ENCODE measurements at places on chromosomes 1 and 21.
A peak's percentile ranks its signal among the peaks of the same experiment; 100 is the strongest.

- no peak for DNase-seq
Measured at GRCh38 chr1:204278251-204278650, 64.5 kb upstream of the GOLT1A start.

DNA sequence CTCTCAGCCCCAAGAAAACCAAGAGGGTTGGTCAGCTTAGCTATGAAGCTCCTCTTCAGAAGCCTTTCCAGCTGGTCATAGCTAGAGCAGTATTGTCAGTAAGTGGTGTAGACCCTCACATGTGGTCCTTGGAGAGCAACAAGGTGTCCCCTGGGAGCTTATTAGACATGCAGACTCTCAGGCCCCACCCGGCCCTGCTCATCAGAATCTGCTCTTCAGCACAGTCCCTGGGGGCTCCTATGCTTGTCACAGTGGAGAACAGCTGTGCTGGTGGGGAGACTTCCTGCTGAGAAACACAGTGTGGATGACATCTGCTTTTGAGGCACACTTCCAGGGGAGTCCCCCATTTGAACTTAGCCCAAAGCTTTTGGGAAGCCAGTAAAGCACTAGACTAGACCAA lies 21.9 kb upstream of the NEK2 start:
- DNase-seq: no peak

- peak; percentile 60 for DNase-seq
Measured at GRCh38 chr1:183278739-183279591, 92.9 kb downstream of the LAMC2 start.

- DNase-seq: no peak
Measured at GRCh38 chr1:106962591-106962990, 93.9 kb upstream of the PRMT6 start.

DNA sequence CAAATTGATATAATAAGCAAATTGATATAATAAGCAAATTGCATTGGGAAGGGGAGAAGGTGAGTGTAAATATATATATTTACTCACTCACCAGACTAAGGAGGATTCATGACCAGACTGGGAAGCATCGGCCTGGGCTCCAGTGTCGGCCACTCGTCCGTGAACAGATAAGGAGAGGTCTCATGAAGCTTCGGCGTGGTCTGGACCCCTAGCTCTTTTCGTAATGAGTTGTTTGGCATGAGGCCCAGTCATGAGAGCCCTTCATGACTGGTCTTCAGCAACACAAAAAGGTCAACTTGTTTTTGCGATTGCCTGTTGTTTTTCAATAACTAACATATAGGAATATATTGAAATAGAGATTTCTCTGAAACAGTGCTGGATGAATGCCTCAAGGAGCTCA lies 222.9 kb upstream of the KCNK2 start:
- DNase-seq: peak; percentile 14

- DNase-seq: peak; percentile 39
Measured at GRCh38 chr1:89687254-89687653, 54.3 kb downstream of the LRRC8C start.

DNA sequence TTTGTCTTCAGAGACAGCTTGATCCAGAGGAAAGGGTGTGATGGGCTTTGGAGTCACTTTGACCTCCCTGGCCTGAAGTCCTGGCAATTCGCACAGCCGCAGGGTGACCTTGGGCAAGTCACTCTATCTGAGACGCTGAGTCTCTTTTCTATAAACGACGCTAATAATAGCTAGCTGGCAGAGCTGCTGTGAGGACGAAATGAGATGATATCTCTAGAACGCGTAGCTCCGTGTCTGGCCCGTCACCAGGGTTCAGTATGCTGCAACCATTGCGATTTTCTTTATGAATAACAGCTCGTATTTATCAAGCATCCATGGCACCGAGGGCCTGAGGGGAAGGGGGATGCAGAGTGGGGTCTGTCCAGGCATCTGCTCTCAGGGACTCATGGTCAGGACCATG lies 58.7 kb downstream of the IGSF21 start:
- no peak for DNase-seq

- no peak for DNase-seq
Measured at GRCh38 chr1:90593312-90593711, 123.8 kb downstream of the BARHL2 start.

- DNase-seq: no peak
Measured at GRCh38 chr1:230303069-230303468, 123.1 kb downstream of the PGBD5 start.

DNA sequence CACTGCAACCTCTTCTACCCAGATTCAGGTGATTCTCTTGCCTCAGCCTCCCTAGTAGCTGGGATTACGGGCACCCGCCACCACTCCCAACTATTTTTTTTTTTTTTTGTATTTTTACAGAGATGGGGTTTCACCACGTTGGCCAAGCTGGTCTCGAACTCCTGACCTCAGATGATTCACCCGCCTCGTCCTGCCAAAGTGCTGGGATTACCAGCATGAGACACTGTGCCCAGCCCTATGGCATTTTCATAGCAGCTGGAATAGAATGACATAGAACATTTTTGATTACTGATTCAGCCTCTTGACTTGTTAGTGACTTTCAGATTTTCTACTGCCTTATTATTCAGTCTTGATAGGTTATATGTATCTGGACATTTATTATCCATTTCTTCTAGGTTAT lies 1046.2 kb downstream of the AMY1C start:
- peak; percentile 6 for DNase-seq

GRCh38 chr1:87137342-87137739 lies 191.3 kb upstream of the LMO4 start:
- no peak for DNase-seq

DNA sequence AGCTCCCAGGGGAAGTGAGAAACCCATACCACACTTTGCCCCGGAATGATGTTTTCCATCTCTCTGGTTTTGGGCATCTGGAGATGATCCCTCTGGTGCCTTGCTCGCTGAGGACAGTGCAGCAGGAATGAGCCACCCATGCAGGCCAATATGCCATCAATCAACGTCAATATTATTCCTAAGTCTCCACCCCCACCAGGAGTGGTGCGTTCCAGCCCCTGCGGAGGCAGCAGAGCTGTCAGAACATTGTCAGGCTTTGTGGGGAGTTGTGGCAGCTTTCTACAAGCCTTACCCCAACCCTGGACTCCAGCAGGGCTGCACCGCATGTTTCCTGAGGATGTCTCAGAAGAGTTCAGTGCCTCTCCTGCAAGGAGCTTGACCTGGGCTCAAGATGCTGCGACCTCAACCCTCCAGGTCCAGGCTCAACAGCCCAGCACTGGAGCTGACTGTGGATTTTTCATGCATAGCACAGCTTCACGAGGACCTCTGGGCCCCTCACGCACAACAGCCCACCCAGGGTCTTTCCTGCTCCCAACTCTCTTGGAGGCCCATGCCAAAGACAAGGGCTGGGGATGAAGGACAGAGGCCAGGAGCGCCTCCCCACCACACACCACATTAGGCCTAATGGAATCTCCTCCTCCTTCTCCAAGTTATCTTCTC lies 67.5 kb downstream of the PSMG1 start:
- DNase-seq: no peak

GRCh38 chr1:119711804-119712341 lies at the start of gene PHGDH:
Gene PHGDH (plus strand): TSS chr1:119711934. CDS start chr1:119712023, 89 bp downstream.
- peak; percentile 84 for DNase-seq

GRCh38 chr1:186456729-186457255 lies 4.1 kb downstream of the PDC start:
- no peak for DNase-seq

All from brain microvascular endothelial cell (primary cell).